Panc1 (cell line): ENCODE measurements at places on chromosomes 2 and 18. TPM values are rescaled to one million over a fixed set of nuclear protein-coding genes. Genes with fewer than 3 reads are reported as not detected.

GPR39 gene
- 9.0 TPM for total RNA-seq

LRRC30 gene
- not detected for total RNA-seq

GPN1 gene
- total RNA-seq, result 37.2 TPM

FOXI3 gene
- not detected for total RNA-seq

CHPF gene
- 17.5 TPM for total RNA-seq

TP53I3 gene
- total RNA-seq, result 51.3 TPM

CYP26B1 gene
- total RNA-seq, result 12.3 TPM

DES gene
- total RNA-seq, result 0.69 TPM

TXNL4A gene
- 416 TPM for total RNA-seq

FBXO41 gene
- 6.5 TPM for total RNA-seq

OTOS gene
- not detected for total RNA-seq

MROH2A gene
- not detected for total RNA-seq

ANKRD44 gene
- total RNA-seq, result 7.8 TPM

FER1L5 gene
- not detected for total RNA-seq

ANKRD36B gene
- total RNA-seq, result 14.7 TPM

PDE1A gene
- total RNA-seq, result 0.08 TPM

SCG2 gene
- 1.7 TPM for total RNA-seq

FAM161A gene
- total RNA-seq, result 10.1 TPM

PCARE gene
- total RNA-seq, result not detected

NDUFAF7 gene
- total RNA-seq, result 17.7 TPM

NXPH2 gene
- 5.4 TPM for total RNA-seq

TUBB8B gene
- total RNA-seq, result not detected

KCNS3 gene
- total RNA-seq, result 1.7 TPM

CRYGD gene
- total RNA-seq, result not detected
